ENCODE measurements at places on chromosomes 6 and 20. TPM values are rescaled to one million over a fixed set of nuclear protein-coding genes. Genes with fewer than 3 reads are reported as not detected.

GRCh38 chr6:63674635-63675034, 39.0 kb downstream of the PHF3 start:
- no peak for DNase-seq

DNA sequence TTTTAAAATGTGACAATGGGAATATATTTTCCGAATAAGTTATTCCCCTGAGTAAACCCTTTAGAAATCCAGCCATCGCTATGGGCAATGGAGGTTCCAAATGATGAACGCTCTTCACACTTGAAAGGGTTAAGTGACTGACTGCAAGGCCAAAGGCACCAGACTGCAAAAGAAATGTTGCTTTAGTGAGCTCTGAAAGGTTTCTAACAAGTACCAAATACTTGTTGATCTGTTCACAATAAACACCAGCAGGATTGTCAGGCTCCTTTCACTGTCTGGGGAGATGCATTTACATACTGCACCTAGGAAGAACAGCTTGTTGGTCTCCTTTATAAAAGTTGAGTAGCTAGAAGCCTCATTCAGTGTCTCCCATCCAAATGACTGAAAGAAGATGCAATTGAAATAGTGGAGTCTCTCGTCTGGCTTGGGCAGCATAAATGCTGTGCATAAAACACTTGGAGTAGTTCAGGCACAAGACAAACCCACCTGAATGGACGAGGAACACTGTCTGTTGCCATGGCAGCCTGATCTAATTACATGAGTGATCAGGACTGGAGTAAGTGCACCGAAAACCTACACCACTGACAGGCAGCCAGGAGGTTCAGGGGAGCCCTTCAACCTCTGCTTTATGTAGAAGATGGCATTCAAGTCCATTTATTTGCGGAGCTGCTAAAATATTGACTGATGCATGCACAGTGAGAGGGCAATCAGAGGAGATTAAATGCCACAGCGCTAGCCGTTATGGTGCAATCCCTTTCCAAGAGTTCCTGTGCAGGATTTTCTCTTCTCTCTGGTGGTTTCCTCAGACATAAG, 2.9 kb downstream of the ATXN1 start:
- DNase-seq = no peak

- DNase-seq = no peak
Measured at GRCh38 chr6:119758385-119758784, 408.8 kb upstream of the MAN1A1 start.

DNA sequence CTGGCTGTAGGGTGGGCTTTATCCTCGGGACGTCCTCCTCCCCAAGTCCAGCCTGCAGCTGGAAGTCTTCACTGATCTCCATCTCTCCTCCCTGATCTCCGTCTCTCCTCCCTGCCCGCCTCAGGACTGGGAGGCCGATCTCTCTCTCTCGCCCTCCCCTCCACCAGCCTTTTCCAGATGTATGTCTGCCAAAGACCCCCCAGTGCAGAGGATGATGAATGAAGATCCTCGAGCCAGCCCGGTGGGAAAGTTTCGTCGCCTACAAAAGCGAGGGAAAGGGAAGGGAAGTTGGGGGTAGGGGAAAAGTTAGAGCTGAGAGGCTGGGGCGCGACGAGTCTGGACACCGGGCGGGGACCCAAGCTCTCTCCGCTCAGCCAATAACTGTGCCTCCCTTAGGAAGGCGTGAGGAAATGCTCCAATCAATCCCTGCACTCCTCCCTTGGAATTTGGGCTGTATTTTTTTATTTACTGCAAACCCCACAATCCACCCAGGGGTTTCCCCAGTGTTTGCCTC, 595 bp upstream of the SRF start:
- no peak for DNase-seq

DNA sequence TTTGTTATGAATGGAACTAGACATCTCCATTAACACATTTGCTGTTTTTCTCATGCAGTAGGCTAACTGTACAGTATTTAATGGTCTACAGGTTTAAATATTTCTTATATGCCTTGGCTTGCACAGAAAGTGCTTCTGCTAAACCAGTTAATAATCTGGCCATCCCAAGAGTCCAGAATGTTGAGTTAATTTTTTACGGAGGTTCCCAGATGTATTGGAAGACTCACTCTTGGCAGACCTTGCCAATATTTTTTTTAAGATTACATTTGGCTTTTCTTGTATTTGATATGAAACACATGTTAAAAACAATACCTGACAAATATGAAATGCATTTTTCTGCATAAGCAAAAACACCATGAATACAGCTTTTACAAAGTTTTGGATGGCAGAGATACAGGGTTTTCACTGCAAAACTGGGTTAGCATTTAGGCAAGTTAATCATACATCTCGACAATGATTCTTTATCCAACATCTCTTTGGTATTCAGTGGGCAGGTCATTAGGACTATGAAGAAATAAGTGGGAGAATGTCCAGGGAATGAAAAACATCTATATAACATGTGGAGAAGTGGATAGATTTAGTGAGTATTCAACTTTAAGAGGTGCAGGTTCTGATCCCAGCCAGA, 94.0 kb downstream of the SGK1 start:
- DNase-seq = no peak

DNA sequence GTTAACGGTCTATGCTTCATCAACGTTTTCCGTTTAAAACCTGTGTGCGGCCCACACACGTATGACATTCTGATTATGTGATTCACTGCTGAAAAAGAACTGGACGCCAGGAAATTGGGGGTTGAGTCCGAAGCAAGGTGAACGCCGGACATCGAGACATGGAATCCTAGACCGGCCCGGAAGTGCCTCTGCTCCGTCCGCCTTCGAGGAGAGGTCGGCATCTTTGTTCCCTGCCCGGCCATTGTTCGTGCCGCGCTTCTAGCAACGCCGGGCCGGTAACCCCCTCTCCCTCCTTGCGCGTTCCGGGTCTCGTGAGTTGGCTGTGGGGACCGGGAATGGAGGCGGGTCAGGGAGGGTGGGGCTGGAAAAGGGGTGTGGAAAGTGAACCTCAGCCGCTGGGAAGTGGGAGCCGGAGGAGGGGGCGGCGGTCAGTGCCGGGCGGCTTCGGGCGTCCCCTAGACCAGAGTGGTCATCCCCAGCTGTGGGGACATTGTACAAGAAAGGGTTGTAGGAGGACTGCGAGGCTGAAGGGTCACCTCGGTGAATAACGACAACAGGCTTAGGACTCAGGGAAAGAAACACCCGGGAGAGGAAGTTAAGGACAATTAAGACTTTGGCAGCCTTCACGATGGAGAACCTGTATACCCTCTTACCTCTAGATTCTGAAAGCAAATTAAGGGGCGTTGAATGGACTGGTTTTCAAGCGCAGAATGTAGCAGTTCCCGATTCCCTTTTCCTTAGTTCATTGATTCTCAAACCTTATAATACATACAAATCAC, at the start of gene ZSCAN9:
ZSCAN9 (plus strand) TSS at position 220 of the 779 bp plus-strand sequence. CDS start 1,810 bp downstream, outside the sequence.
- DNase-seq = peak; percentile 38

- no peak for DNase-seq
Measured at GRCh38 chr6:45658958-45659357, 281.2 kb upstream of the SUPT3H start.

- no peak for DNase-seq
Measured at GRCh38 chr20:61252601-61253263, 671 bp downstream of the CDH4 start.

Gene C6orf163
- polyA plus RNA-seq = 0.78 TPM

Gene BMP5
- not detected for polyA plus RNA-seq

All from BJ (cell line).